ENCODE measurements at places on chromosomes 5 and 9.
A peak's percentile ranks its signal among the peaks of the same experiment; 100 is the strongest.

GRCh38 chr5:51172903-51173626 is 210.2 kb upstream of the ISL1 start:
- DNase-seq, result no peak

DNA sequence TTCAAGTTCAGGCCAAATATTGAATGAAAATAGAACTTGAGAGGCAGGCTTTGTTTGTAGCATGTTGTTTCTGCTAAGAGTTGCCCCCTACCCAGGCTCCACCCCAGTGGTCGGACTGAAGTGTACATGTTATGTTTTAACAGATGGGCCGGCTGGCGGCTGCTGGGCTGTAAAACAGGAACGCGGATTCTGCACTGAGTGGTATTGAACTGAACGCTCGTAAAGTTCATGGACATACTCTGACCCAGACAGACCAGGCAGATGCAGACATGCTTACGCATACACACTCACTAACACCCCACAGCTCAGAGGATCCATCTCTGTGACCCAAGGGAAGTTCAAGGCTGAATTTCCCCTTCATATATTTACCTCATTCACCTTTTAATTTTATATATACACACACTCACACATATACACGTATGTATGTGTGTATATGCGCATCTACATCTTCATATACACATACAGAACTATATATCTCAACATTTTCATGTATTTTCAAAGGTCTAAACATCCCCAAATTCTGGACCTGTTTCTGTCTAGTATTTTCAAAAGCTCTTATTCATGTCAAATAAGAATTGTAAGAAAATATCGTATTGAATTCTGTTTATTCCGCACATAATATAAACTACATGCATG is 1.4 kb downstream of the MARCHF3 start:
- no peak for DNase-seq

DNA sequence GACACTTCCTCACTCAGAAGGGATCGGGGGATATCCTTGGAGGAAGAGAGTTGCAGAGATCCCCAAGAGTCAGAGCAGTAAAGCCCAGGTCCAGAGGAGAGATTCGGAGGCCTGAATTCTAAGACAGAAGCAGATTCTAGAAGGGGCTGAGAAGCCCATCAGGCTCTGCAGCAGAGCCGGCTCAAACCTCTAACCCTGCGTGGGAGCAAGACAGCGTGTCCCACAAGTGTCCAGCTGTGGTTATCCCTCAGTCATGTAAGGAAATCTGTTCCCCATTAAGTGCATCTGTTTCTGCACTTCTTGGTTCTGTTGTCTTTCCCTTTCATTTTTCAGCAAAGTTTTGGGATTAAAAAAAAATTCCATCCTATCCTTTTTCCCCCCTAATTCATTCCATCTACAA is 4.8 kb upstream of the DIAPH1 start:
- no peak for DNase-seq

DNA sequence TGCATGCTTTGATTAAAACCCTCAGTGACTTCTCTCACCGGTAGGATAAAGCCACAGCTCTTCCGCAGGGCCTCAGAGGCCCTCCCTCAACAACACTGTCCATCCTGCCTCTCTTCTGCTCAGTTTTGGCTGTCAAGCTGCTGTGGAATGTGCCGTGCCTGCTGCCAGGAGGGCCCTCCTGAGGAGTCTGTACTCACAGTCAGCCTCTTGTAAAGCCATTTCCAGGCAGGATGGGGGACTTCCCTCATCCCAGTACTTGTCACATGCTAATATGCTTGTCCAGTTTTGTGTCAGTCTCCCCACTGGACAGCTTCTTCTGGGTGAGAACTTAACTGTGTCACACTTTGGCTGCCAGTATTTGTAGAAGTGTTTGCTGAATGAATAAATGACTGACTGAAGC is 13.9 kb upstream of the DDX41 start:
- no peak for DNase-seq

- no peak for DNase-seq
These were observed 962 bp upstream of the PKN3 start for GRCh38 chr9:128701227-128701854.

- no peak for DNase-seq
These were observed 32.9 kb downstream of the NKD2 start for GRCh38 chr5:1041225-1042143.

- no peak for DNase-seq
These were observed 14.6 kb downstream of the FOXD1 start for GRCh38 chr5:73433982-73434342.

GRCh38 chr5:51684794-51685355 is 301.6 kb downstream of the ISL1 start:
- no peak for DNase-seq

- no peak for DNase-seq
These were observed 732.1 kb downstream of the MAT2B start for GRCh38 chr5:164237486-164237885.

- no peak for DNase-seq
These were observed 23.1 kb upstream of the NSMF start for GRCh38 chr9:137482094-137482781.

GRCh38 chr5:39146831-39147540 is 72.4 kb downstream of the FYB1 start:
- DNase-seq, result no peak

DNA sequence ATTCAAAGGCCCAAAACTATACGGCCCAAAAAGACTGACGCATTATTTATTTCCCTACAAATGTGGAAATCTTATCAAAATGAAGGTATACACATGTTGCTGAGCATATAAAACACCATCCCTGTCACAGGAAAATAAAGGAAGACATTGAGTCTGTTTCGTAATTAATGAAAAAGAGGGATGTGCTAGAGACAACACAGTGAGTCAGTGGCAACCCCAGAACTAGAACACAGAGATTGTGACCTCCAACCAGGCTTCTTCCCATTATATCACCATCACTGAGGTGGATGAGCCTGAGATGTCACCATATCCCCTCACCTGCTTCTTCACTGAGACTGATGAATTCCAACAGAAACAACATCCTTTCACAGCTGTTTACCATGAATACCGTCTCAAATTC is 3.8 kb downstream of the NDUFA8 start:
- DNase-seq, result no peak

- DNase-seq, result no peak
These were observed 168.6 kb upstream of the MVB12B start for GRCh38 chr9:126157826-126158587.

- DNase-seq, result no peak
These were observed 313.5 kb downstream of the TLE4 start for GRCh38 chr9:79885093-79885857.

DNA sequence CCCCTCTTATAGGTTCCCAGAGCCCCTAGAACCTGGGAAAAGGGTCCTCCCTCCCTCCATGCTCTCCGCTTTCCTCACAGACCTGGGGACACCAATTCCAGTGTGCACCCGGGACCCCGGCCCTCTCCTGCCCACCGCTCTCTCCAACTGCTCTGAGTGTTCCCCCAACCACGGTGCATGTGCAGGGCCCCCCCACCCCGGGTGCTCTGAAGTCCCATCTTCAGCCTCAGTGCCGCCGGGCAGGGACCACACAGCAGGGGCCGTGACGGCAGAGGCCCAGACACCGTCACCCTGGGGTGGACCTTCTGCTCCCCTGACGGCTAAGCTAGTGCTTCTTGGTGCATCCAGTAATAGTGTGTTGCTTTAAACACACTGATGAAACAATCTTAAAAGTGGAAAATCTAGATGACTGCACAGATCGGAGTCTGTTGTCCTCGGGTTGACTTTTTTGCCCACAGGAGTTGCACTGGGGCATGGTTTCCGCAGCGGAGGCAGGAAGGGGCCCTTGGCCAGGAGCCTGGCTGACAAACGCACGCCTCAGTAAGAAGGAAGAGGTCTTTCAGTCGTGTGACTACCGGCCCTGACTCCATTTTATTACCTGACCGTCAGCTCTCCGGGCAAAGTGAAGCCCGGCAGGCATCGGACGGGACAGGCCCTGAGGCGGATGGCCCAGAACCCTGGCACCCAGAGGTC is 36.2 kb upstream of the SLC6A3 start:
- no peak for DNase-seq

- no peak for DNase-seq
These were observed 560.7 kb downstream of the HTR1A start for GRCh38 chr5:63401436-63402046.

- DNase-seq, result no peak
These were observed 300.9 kb downstream of the RFX3 start for GRCh38 chr9:3224931-3225330.

GRCh38 chr9:110251212-110251611 is 5.1 kb downstream of the TXN start:
- no peak for DNase-seq

- DNase-seq, result no peak
These were observed 3.0 kb downstream of the NKX2-5 start for GRCh38 chr5:173231996-173232498.

GRCh38 chr5:93078082-93079038 is 502.7 kb downstream of the NR2F1-AS1 start:
- DNase-seq, result peak; percentile 39

GRCh38 chr5:156051972-156052371 is 275.0 kb upstream of the SGCD start:
- DNase-seq, result no peak

DNA sequence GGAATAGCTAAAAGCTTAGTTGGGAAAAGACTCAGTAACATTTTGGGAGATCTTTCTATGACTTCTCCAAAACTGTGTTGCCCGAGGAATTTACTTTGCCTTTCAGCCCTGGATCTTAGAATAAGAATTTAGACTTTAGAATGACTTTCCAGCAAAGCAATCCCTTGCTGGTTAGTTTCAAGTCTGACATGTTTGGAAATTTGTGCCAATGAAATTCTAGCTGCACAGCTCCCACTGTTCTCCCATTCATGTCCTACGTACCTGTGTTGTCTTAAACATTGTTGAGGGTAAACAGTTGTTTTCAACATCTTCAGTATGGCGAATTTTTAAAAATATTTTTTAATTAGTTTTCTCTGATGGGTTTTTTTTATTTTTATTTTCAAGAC is 111.4 kb downstream of the CCDC192 start:
- no peak for DNase-seq

DNA sequence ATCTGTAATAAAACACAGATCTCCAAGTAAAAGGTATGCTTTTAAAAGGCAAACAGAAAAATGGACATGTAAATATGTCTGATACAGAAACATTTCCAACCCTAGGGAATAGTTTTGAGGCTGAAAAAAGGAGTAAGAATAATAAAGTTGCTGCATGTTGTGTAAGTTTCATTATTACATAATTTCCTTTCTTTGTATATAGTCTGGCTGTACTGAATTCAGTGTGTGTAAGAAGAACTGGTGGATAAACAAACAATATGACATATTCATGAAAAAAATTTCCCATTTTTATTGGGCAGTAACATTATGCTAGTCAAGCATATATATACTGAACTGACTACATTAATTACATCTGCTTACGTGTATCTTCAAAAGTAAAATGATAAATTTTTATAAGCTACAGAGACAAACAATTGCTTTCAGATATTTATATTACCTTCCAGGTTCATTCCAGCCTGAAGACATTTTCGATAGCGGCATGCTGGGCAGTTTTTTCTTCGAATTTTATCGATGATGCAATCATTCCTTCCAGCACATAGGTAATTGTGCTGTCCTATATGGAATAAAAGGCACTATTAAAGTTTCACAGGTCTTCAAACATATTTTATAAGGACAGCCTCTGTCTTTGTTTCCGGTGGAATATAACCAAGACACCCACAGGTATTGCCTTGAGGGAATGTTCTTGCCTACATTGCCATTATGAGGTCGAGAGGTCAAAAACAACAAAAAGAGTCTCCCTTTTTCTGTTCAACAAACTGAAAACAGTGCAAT is 93.6 kb downstream of the NR3C1 start:
- no peak for DNase-seq

DNA sequence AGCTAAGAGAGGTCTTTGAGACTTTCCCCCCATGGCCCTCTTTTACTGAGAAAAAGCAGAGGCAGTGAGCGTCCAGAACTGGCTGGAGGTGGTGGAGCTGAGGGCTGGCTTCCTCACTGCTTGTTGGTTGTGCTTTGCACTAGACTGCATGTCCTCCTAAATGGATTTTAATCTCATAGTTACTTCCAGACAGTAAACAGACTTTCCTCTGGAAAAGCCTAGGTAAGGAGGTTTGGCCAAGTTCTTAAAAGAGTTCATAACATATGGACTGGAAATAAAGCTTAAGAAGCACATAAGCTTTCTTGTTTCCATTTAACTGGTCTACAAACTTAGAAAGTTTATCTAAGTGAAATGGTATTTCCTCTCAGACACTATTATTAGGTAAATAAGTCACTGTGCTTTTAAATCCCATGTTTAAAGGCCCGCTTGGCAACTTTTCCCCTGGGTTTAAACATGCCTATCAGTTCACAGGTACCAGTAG is 2.0 kb downstream of the ASPN start:
- DNase-seq, result no peak

GRCh38 chr9:5364294-5365024 is 24.8 kb upstream of the RLN1 start:
- DNase-seq, result no peak

- DNase-seq, result no peak
These were observed 27.6 kb upstream of the ECM2 start for GRCh38 chr9:92563116-92564100.

GRCh38 chr5:14674983-14675854 is 10.7 kb downstream of the OTULIN start:
- DNase-seq, result no peak

DNA sequence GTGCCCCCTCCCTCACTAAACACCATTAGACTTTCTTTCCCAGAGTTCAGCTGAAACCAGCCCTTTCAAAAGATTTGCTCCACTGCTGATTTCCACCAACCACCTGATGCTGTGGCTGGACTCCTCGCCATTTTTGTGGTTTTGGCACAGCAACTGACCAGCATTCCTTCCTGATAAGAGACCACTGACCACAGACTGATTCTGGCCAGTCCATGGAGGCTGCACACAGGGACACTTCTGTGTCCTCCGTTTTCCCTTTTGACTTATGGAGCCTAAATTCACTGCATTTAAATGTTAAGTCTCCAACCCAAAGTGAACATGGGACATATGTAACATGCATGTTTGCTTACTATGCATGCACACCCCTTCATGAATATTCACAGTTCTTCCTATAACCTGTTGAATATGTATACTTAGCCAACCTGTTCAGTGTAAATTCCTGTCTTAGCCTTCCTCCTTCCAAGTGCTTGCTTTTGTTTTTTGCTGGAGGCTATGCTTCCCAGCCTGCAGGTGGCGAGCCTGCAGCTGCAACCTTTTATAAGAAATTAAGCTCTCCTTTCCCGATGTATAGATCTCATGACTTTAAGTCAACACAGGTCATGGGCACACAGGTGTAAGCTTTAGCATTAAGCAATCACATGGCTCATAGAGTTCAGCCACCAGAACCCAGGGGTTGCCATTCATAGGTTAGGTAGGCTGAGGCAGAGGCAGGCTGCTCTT is 78.7 kb downstream of the ACTL7B start:
- no peak for DNase-seq

DNA sequence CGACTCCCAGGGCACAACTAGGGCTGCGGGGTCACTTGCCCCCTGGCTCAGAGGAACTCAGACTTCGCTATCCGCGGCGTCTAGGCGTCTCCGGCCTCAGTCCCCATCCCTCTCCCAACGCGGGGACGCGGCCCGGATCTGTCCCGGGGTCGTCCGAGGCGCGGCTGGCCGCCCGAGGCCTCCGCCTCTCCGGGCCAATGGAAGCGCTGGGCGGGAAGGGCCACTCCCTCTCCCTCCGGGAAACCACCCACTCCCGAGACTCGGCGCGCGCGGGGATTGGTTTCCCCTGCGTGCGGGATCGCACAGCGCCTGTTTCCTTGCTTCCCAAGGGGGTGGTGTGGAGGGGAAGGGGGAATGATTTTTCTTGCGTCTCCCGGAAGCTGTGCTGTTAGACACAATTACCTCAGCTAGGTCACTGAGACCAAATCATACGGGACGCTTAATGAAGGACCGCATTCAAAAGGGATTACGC is 38.3 kb downstream of the NR2F1 start:
- peak; percentile 27 for DNase-seq

Data from GOT3 (cell line).